Renal cortex interstitium (tissue), 15 donors: ENCODE measurements at places on chromosomes 11 and 22.

DNA sequence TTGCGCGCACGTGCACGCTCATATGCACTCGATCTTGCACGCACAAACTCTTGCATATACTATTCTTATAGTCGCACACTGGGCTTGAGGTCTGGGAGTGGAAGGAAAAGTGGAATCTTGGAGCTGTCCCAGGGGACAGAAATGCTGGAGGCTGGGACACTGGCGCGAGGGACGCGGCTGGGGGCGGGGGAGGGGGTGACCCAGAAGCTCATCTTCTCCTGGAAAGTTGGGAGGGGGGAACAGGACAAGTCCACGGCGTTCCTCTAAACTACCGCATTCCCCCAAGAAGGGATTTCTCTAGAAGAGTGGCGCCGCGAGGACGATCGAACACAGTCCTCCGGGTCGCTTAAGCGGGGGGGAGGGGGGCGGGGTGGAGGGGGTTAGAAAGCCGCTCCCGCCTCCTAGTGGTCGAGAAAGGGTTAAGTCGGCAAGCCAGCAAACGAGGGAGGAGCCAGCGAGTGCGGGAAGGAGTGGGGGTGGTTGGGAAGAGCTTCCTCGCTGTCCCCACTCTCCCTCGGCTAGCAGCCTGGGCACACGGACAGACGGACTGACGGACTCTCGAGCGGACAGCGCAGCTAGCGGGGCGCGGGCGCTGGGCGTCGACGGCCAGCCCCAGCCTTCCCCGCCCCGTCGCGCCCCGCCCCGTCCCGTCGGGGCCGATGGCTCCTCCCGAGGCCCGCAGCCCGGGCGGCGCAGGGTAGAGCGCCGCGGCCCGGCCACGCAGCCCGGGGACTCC lies at the start of gene RTN4RL2:
Gene RTN4RL2 (plus strand): TSS at position 507 of the 736 bp plus-strand sequence. CDS start 338 bp downstream, outside the sequence.
- no peak for DNase-seq

- DNase-seq, result no peak
Measured at GRCh38 chr22:20243537-20244249, 24.4 kb downstream of the RTN4R start.

- no peak for DNase-seq
Measured at GRCh38 chr11:8335186-8335585, 71.5 kb upstream of the LMO1 start.

- DNase-seq, result no peak
Measured at GRCh38 chr11:127247261-127247851, 246.8 kb upstream of the KIRREL3 start.

- no peak for DNase-seq
Measured at GRCh38 chr11:64767344-64768299, 7.8 kb upstream of the PYGM start.

- no peak for DNase-seq
Measured at GRCh38 chr11:124886476-124886875, 11.2 kb downstream of the ROBO4 start.

DNA sequence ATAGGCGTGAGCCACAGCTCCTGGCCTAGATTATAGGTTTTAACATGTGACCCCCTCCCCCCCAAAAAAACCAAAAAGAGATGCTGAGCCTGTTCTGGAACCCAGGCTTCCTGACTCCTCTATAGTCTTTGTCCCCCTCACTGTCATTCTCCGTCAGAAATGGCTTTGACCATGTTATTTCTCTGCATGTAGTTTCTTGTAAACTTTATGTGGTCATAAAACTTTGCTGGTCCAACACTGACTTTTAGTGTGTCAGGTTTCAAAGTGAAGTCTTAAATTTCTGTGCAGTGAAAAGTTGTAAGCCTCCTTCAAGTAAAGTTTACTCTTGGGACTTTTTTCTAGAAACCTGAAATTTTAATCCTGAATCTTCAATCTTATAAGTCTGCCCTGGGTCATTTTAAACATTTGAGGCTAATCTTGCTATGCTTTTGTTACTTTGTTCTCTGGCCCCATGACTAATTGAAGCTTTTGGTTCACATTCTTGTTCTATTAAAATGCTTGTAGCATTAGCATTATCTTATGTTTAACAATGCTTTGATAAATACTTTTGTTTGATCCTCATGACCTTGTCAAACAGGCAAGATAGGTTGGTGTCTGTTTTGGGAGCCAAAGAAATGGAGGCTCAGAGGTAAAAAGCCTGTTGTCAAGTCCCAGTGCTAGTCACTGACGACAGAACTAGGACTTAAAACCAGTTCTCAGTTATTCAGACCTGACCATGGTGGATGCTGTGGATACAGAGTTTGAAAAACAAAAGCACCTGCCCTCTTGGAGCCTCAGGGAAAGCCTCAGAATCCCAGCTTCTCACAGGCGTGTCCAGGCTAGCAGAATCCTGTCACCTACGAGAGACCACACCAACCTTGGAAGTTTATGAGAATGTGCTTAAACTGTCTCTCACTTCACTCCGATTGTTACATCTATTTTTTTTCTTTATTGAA lies 87.7 kb upstream of the HORMAD2 start:
- peak; percentile 14 for DNase-seq

DNA sequence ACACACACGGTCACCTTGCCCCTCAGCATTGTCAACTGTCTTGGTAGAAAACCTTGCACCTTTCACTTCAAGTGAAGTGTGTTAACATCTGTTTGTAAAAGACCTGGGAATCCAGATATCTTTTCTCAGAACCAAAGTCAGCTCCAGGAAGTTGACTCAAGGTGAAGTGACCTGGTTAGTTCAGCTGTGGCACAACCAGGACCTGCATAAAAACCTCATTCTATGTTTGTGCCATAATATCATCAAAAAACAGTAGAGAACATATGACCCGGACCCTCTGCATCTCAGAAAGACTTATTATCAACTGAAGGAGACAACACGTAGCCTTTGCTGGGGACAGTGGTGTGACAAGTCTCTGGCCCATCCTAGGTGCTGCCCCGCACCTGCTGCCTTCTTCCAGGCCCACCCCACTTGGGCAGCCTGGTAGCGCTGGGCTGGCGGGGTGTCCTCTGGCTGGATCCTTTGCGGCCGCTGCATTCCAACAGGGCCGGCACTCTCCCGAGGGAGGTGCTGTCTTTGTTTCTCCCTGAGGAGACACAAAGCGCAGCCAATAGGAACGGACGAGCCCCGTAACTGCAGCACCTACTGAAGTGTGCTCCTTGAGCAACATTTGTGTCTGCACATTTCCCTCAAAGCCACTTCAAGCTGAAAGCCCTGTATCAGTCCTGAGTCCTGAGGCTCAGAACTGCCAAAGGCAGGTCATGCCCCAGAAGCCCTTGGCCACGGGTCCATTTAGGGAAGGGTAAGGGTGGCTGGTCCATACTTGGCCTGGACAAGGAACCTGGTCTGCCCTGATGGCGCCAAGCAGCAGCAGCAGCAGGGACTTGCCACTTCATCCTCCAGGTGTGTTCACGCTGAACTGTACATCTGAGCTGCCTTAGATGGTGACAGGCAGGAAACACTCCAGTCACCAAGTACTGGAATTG lies 25.2 kb downstream of the LRRC74B start:
- DNase-seq, result no peak

DNA sequence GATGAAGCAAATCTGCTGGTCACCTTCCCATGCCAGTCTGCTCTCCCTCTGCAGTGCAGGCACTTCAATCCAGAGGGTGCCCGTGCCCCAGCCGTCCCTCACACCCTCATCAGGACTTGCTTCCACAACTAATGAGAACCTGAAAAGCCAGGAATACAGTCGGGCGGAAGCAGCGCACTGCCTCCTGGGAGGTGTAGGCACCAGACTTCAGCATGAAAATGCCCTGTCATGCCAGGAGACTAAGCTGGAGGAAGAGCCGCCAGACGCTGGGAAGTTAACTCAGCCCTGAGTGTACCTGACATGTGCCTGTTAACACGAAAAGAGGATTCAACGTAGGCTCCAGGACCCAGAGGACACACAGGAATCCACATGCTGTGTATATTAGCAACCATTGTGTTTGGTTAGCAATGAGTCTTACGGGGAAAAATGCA lies 40.1 kb upstream of the FLI1 start:
- DNase-seq, result no peak

GRCh38 chr11:35009191-35009943 lies 92.9 kb downstream of the PDHX start:
- DNase-seq, result no peak

- DNase-seq, result no peak
Measured at GRCh38 chr22:38132794-38133193, 22.3 kb upstream of the BAIAP2L2 start.

DNA sequence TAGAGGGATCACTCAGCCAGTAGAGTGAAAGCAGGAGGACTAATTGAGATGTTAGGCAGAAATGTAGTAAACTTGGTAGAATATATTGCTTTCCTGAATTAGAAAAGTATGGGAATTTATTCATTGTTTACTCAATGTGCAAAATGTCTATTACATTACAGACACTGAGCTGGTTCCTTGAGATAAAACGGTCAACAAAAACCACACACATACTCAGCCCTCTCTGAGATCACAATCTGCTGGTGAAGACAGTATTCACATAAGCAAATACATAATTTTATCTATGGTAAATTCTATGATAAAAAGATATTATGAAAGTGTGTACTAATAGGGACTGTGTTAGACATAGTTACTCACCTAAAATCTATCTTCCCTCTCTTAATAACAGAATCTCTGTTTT lies 833.5 kb downstream of the KCNA4 start:
- no peak for DNase-seq
